NCI-H1048 (cell line): ENCODE measurements at places on chromosomes 3 and 15.

DNA sequence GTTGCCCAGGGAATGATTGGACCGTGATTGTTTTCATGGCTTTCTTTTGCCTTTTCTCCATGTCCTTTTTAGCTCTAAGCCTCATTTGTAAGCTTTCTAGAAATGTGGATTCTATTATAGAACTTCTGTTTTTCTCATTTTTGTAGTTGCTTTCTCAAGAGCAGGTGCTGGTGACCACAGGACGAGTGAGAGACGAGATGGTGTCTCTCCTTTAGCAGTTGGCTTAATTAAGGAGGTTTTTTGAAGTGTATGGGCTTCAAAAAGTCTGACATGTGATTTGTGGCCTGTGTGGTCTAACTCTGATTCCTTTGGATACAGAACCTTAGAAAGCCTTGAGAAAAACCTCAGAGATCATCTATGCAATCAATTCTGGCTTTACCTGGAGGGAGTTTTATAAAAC is 292.8 kb downstream of the LPP start:
- DNase-seq = no peak

DNA sequence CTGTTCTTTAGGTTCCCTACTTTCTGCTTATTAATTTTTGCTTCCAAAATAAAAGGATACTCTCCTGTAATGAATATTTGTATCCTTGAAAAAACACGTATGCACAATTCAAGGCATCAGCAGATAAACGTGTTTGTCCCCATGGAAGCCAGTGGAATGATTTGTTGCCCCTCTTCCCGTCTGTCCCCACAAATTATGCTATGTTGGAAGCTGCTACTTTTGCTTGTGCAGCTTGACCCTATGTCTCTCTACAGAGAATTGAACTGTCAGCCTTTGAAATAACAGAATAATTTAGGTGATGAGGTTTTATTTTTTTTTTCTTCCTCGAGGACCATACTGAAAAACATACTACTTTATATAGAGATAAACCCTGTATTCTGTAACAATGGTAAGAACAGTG is 401.5 kb upstream of the GOLIM4 start:
- no peak for DNase-seq

DNA sequence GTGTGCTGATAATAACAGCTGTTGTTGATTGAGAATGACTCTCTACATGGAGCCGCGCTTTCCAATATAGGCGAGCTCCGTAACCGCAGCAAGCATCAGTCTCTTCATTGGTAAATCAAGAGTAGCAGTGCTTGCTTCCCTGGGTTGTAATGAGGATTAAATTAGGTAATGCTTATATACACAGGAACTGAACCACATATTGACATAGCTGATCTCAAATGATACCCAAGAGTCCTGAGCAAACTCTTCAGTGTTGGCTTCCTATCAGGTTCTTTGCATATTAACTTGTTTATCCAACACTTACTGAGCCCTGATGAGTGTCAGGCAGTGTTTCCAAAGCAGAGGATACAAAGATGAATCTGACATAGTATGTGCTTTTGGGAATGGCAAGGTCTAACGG is 46.4 kb upstream of the SLCO3A1 start:
- DNase-seq = no peak

DNA sequence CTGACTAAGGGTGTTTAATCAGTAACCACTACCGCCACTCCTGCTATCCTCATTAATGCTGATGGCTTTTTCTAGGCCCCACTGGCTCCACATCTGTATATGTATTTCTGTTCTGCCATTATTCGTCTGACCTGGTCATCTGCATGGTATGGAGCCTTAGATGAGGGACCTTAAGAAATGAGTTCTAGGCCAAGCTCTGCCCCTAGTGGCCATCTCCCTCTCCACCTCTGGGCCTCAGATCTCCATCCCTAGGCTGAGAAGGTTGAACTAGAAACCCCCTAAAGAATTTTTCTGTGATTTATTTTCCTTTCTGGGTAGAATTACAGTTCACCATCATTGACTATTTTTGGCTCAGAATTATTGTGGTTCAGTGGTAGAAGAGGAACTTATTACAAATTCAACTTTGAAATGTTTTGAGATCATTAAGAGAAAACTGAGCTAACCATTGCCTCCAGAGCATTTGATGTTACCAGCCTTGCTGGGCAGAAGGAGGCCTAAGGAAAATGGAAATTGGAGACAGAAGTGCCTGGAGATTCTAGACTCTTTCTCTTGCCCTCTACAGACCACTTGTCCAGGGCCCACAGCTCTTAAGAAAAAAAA is 325.2 kb upstream of the NR2E3 start:
- DNase-seq = no peak

DNA sequence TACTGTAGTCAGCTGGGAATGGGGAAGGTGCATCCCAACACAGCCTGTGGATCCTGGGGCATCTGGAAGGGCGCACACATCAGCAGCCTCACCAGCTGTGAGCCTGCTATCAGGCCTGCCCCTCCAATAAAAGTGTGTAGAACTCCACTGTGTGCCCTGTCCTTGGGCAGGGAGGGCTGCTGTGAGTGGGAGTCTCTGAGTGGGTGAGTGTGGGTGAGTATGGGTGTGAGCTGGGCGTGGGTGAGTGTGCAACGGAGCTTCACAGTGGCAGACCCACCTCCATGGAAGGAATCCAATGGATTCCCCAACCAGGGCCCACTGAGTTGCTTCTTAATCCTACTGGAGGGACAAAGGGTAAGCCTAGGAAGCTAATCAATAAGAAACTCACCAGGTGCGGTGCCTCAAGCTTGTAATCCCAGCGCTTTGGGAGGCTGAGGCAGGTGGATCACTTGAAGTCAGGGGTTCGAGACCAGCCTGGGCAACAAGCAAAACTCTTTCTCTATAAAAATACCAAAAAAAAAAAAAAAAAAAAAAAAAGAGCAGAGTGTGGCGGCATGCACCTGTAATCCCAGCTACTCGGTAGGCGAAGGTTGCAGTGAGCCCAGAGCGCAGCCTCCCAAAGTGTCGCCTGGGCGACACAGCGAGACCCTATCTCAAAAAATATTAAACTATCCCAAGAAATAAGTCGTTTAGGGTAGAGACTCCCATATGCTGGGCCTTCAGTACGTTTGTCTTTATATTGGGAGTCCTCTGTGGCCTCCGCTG is 555 bp upstream of the RCCD1 start:
- DNase-seq = no peak
